ENCODE measurements at places on chromosomes 16 and 17. TPM values are rescaled to one million over a fixed set of nuclear protein-coding genes. Genes with fewer than 3 reads are reported as not detected.

CCDC200 gene
- polyA plus RNA-seq = 6.4 TPM

KCNAB3 gene
- 16.1 TPM for polyA plus RNA-seq

ZG16 gene
- polyA plus RNA-seq = 0.07 TPM

CIBAR2 gene
- not detected for polyA plus RNA-seq

ARL5C gene
- not detected for polyA plus RNA-seq

ITGAD gene
- polyA plus RNA-seq = 0.06 TPM

SPN gene
- 2.1 TPM for polyA plus RNA-seq

DNA sequence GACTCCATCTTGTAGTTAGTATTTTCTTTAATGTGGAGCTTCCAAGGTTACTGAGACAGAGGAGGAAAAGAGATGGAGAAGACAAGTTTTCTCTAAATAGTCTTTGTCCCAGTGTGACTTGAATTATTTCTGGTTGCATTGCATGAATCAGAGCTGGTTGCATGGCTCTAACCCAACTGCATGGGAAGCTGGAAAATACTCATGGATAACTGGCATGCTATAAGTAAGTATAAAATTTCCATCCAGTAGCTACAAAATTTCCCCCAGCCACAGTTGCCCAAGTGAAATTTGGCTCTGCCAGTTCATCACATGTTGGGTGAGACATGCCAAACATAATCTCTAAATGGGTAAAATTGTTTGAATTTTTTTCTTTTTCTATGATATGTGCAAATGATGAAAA lies 1161.5 kb downstream of the CDH11 start:
- DNase-seq = no peak

GRCh38 chr16:89412811-89413210 lies 77.5 kb downstream of the ANKRD11 start:
- DNase-seq = no peak

DNA sequence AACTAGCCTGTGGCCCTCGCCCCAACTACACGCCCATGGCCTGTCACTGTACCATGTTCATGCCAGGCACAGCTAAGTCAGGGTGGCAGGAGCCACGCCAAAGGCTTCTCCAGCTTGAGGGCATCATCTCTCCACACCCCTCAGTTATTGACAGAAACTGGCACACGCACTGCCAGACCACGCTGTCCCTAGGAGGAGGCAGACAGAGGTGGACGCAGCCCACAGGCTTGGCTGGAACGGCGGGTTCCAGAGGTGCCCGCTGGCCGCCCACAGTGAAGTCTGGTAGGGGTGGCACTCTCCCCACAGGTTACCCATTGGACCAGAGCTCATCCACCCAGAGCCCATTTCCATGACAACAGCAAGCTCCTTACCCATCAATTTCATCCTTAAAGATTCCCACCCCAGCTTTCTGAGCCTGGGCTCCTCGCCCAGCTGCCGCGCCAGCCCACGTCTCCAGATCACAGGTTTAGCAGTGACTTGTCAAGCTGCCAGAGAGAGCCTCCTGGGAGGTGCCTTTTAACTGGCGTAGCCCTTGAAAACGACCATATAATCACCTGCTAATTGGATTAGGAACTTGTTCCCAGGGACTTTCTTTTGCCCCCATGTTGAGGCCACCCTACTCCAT lies 27.9 kb downstream of the RPRML start:
- no peak for DNase-seq

DNA sequence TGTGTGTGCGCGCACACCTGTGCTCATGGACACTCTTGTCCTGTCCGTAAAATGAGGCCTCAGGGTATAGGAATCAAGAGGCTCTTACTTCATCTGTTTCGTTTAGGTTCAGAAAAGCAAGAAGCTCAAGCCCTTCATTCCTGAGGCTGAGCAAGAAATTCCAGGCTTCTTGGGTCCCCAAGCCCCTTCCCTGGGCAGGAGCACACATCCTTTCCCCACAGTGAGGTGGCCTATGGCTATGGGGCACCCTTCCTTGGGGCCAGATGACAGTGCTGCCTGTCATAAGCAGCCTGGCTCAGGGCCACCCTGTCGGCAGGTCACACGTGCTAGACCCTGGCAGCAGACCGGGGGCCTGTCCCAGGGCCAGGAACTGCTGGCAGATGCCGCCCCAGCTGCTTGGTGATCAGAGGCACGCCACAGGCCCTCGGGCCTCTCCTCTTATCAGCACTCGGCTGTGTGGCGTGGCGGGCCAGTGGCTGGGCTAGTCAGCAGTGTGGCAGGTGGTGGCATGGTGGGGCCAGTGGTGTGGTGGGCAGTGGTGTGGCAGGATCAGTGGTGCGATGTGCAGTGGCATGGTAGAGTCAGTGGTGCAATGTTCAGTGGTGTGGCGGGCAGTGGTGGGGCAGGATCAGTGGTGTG lies 50.2 kb downstream of the NKD1 start:
- DNase-seq = no peak

- DNase-seq = no peak
These were observed 46.6 kb upstream of the ERN1 start for GRCh38 chr17:64176556-64176955.

GRCh38 chr16:82716361-82716855 lies 89.6 kb downstream of the CDH13 start:
- DNase-seq = no peak

DNA sequence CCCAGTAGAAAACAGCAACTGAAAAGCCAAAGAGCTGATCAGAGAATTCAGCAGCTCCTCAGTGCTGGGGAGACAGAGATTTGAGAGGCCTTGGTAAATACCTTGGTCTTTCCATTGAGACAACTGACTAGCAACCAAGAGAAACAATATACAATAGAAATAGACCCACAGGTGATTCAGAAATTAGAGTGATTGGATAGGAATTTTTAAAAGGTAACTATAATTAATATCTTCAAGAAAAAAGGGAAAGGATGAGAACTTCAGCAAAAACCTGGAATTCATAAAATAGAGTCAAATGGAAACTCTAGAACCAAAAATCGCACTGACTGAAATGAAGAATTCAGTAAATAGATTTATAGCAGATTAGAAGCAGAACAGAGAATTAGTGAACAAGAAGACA lies 32.5 kb upstream of the ITGAX start:
- DNase-seq = no peak

DNA sequence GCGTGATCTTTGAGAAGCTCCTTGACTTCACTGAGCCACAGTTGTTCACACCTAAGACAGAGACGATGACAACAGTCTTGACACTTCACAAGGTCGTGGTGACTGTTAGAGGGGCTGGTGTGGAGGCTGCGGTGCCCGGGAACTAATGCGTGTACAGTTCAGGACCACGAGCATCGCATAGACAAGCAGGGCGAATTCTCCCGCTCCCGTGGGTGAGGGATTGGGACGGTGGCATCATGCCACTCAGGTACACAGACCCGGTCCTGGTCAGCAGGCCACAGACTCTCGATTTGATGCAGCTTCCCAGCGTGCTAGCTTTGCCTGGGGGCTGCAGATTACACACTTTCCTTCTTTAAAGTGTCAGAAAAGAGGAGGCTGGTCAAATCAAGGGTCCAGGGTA lies 24.7 kb downstream of the CEP295NL start:
- no peak for DNase-seq

DNA sequence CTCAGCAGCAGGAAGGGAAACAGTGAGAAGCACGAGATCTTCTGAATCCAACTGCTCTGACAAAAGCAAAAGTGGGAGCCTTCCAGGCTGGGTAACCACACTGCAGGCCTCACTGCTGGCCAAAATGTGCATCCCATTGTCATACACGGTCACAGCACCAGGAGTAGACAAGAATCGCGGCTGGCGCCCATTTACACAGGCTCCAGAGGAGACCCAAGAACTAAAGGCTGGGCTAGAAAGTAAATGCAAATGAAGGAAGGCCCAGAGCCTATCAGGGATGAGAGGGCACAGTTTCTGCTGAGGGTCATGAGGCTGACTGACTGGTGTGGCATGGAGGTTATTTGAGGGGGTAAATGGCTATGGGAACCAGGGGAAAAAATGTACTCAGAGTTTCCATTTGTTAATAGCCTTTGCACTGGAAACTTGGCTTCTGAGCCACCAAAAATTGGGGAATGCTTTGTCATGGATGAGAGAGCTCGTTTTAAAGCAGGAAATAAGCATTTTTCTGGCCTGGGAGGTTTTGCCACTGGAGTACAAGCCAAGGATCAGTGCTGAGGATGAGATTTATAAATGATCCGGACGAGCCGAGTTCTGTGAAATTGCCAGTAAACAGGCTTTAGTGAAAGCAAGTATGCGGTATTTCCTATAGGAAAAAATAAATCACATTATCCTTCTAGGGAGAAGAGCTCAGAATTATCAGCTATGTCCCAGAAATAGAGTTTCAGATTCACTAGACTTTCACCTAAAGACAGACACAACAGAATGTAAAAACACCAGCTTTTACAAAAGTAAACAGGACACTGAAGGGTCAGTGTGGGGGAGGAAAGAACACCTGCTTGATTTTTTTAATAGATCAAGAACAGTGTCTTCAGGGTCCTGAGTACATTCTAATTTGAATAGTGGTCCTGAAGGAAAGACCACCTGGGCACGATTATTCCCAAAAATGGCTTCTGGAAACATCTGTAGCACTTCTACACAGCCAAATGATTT lies 66.9 kb upstream of the GSG1L start:
- DNase-seq = no peak

DNA sequence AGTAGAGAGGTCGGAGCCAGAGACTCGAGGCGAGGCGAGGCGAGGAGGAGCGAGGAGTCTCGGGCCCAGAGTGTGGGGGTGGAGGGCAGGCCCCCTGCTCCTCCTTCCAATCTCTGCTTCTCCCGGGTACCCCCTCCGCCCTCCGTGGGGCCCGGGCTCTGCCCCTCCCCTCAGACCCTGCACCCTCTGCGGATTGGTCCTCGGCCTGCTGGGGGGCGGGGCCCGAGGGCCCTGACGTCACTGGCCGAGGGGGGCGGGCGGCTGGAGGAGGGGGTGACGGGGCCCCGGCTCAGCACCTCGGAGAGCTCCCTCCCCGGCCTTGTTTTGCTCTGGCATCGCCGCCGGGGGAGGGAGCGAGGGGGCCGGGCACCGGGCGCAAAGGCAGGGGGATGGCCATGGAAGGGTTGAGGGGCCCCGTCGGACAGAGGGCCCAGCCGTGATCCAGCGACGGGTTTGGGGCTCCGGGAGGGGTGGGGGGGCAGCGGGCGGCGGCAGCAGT lies at the start of gene RUNDC3A:
Gene RUNDC3A (plus strand): TSS at position 282 of the 499 bp plus-strand sequence. CDS start 232 bp downstream, outside the sequence.
- DNase-seq = peak; percentile 81

- DNase-seq = no peak
These were observed 47.4 kb upstream of the ATF7IP2 start for GRCh38 chr16:10338426-10338825.

- no peak for DNase-seq
These were observed 12.2 kb downstream of the BANP start for GRCh38 chr16:87963400-87963799.

DNA sequence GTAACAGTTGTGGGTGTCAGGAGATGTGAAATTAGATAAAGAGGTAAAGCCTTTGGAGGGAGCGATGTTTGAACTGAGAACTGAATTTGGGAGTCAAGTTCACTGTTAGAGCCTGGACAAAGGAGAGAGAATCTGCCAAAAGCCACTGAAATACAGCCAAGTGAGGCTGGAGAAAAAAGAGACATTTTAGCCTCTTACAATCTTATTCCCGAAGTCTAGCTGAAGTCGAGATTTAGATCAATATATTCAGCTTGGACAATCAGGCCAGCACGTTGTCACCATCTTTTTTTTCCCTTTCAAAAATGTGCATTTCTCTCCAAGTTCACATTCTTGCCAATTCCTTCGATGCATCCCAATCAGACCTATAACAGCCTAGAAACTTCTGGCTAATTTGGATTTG lies 312.2 kb downstream of the RBFOX1 start:
- DNase-seq = no peak

DNA sequence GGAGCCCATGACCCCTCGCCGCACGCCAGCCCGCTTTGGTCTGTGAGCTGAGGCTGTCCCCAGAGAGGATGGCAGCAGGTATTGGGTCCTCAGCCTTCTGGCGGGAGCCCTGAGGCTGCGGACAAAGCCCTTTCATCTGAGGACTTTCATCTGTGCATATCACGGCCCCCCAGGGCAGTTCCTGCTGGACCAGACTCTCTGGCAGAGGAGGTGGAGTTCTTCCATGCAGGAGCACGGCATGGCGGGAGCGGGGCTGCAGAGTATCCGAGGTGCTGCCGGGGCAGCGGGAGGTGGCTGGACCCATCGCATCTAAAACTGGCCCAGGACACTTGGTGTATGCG lies 18.8 kb downstream of the DHX38 start:
- DNase-seq = no peak

DNA sequence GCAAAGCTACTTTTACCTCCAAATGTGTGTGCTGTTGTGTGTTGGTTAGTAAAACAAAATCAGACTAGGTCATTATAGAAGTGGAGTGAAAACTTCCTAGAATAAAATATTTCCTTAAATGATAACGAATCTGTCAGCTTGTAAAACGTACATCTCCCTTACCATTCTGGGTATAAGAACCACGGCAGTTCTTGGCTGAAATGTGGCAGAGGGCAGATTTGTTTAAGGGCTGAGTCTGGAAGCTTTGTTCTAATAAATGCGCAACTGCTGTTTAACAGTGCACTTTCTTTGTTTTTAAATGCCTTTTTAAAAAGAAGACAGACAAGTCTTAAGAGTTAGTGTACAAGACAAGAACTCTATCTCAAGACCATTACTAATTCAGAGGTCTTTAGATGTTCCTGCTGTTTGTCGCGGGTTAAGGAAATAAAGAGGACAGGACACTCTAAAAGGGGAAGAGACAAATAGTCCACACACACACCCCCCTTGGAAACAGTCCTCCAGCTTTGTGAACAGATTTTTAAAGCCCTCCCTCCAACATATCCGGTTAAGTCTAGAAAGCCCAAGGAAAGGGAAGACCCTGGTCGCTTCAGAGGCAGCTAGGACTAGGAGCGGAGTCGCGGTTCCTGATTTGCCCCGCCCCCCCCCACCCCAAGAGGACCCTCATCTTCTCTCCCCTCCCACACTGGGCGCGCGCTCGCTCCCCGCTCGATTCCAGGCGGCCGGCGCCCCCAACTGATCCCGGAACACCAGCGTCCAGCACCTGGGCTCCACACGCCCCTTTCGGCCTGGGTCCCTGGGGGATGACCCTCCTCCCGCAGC lies 658 bp downstream of the SYNRG start:
- peak; percentile 58 for DNase-seq

DNA sequence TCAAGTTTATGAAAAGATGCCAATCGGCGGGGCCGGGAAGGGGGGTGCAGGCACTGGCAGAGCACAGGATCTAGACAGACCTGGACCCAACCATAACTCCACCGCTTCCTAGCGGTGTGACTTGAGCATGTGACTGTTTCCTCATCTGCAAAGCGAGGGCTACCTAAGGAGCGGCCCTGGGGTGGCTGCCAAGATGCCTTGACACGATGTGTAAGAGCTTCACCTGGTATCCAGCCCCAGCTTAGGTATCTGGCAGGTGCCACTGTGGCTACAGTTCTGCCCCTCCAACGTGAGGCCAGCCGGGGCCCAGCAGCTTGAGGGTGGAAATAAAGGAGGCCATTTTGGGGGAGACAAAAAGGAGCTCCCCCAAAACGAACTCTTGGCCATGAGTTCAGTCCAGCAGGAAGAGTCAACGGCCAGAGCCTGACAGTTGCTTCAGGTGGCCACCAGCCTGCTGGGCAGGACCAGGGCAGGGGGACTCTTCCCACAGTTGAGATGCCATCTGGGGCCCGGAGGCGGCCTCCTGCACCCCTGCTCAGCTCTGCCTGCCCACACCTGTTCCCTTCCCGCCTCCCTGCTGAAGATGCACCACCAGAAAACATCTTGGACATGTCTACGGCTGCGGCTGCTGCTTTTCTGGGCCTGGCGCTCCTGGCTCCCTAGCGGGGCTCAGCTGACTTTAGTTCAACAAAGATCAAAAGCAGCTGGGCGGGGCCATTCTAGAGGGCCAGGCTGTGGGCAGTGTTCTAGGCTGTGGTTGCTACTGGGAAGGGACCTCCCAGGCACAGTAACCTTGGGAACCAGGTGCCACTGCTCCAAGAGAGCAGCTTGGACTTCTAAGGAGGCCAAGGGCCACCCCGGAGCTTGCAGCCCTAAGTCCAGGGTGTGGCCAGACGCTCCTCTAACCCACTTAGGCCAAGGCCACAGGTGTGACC lies 3.4 kb upstream of the MTSS2 start:
- DNase-seq = no peak
